DMS79 treated with DMSO at 0.1 percent for 48 hours (cell line): ENCODE measurements at places on chromosomes 3 and 15.
A peak's percentile ranks its signal among the peaks of the same experiment; 100 is the strongest.

GRCh38 chr3:121747976-121748375 is 1.6 kb downstream of the GOLGB1 start:
- no peak for DNase-seq

DNA sequence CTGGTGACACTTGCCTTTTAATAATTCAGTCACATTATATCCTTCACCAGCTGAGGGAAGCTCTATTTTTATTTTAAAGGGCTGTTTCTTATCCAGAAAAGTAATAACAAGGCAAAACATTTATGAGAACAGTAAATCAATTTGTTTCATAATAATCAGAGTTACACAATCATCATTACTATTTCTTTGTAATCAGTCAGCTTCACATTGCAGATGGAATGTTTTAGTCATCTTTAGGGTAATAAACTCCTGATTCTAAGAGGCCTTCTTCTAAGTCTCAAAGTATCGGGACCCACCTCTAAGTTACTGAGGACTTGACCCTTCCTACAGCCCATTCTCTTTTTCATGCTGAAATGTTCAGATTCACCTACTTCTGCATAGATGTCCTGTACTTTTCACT is 298.3 kb upstream of the TGFBR2 start:
- no peak for DNase-seq

DNA sequence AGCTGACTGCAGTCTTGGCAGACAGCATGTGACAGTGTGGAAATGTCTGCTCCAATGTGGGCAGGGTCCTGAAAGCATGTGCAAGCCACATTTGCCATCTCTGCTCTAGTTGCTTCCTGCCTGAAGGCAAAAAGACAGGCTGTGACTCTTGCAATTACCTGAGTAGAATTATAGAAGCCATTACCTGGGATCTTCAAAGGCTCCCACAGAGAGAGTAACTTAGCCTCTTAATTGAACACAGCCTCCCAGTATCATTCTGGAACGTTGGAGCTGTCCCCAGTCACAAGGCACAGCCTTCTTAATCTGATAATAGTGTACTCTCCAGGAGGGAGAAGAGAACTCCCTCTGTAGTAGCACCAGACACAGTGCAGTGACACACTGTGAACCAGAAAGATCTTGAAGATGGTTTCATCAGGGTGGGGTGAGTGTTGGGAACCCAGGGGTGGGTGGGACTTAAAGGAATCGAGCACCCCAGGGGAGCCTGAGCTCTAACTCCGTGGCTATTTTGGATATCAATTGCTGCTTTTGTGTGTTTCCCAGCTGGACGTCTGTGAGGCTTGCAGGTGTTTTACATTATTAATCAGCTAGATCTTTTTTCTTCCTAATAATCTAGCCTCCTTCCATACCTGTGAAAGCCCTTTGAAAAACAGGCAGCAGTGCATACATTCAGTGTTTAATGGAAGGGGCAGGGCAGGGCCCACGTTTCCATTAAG is 40.6 kb upstream of the GLCE start:
- DNase-seq = no peak

- DNase-seq = no peak
These were observed 220.1 kb downstream of the BCHE start for GRCh38 chr3:165617134-165617533.

DNA sequence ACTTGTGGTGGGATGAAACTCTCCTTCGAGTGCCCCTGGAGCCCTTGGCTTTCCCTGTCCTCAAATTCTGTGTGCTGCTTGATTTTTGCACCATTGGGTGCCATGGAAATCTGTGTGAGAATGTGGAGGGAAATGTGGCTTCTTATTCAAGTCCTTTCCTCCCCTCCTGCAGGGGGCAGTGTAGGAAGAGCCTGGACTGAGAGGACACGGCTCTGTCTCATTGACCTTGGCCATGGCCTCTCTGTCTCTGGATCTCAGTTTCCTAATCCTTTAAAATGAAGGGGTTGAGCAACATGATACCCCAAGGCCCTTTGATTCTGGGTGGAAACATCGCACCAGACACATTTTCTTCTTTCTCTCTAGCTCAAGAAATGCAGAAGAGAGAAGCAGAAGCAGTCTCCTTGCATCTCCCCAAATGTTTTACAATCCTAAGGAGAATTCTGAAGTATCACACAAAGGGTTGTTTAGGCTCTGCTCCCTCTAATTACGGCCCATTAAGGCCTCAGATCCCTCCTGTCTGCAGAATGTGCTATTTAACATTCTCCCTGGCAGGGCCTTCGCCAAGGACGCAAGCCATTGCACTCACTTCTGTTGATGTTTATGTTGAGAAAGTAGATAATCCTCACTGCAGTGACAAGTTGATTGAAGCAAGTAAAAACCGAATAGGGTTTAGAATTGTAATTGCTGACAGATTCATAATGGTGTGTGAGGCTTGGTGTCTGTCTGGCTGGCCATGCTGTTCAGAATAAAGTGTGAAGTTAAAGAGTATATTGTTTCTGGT is 169.1 kb downstream of the TPRG1 start:
- DNase-seq = no peak

DNA sequence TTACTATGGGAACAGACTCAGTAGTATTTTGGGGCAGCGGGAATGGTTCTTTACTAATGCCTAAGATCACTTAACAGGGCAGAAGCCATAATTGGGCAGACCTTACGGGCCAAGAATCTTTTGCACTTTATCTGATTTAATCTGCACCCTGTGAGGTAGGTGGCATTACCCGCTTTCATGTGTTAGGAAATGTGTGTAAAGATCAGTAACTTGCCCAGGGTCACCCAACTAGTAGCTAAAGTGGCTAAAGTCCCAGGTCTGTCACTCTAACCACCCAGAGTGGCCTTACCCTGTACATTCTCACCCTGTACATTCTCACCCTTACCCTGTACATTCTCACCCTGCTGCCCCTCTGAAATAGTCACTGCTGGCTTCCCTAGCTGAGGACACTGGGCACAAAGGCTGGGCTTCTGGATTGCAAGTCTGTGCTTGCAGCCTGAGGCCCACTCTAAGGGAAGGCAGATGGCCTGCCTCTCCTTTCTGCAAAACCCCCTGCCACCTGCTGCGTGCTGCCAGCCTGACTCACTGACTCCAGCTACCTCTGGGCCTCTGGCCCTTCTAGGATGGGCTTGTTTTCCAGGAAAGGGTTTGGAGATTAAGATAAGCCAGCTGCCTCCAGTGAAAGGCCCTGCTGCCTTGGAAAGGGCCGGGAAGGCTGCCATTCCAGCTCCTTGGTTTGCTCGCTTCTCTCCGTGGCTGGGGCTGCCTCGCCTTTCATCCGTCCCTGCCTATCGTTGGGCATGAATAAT is 37.5 kb upstream of the MYZAP start:
- DNase-seq = peak; percentile 27

DNA sequence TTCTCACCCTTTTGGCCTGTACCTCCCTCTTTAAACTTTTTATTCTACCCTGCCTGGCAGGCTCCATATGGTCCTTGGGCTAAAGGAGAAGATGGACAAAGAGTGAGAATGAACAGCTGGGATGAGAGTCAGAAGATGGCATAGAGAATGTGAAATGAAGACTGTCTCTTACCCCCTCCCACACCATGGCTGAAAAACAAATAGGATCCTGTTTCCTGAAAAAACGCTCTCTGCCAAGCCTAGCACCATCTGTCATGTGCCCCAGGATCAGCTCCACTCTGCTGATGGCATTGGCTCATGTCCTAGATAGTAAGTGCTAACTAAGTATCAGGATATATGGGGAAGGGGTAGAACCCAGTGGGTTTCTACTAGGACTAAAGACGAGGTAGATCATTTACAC is 238.6 kb downstream of the MEX3B start:
- DNase-seq = no peak

- no peak for DNase-seq
These were observed 23.6 kb downstream of the UBE2E1 start for GRCh38 chr3:23829242-23829934.

DNA sequence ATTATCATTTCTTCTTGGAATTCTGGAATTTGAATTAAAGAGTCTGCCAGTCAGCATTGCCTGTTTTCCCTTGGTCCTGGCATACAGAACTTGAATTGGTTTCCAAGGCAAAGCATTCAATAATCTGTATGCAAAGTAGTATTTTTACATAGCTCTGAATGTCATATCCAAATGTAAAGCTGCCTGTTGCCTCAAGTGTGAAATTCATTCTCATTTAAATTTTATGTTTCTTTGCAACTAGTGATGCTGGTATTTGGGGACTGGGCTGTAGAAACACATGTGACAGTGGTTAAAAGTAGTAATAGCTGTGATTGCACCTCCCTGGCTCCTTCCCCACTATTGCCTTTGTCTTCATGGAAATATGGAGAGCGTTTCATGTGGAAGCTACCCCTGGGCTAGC is 743.9 kb upstream of the GOLIM4 start:
- DNase-seq = no peak

- no peak for DNase-seq
These were observed 69.6 kb upstream of the THBS1 start for GRCh38 chr15:39511000-39511915.

- DNase-seq = peak; percentile 94
These were observed 130.5 kb upstream of the BFSP2 start for GRCh38 chr3:133269393-133269792.

GRCh38 chr3:152718810-152719209 is 116.1 kb upstream of the P2RY1 start:
- no peak for DNase-seq

GRCh38 chr3:133441867-133442270 is 42.0 kb downstream of the BFSP2 start:
- no peak for DNase-seq

GRCh38 chr15:31082771-31083369 is 18.7 kb downstream of the TRPM1 start:
- peak; percentile 17 for DNase-seq

DNA sequence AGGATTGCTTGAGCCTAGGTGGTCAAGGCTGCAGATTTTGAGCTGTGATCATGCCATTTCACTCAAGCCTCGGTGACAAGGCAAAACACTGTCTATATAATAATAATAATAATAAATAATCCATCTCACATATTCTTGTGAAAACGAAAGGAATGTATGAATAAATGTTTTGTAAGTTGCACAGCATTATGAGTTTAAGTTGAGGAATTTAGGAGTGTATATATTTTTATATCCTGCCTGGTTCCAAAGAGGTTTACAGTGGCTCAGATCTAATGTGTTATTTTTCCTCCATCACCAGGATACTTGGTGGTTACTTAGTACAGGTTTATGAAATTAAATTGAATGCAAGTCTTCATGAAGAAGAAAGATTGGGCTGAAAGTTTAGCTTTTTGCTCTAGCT is 77.2 kb downstream of the ATG7 start:
- DNase-seq = no peak

DNA sequence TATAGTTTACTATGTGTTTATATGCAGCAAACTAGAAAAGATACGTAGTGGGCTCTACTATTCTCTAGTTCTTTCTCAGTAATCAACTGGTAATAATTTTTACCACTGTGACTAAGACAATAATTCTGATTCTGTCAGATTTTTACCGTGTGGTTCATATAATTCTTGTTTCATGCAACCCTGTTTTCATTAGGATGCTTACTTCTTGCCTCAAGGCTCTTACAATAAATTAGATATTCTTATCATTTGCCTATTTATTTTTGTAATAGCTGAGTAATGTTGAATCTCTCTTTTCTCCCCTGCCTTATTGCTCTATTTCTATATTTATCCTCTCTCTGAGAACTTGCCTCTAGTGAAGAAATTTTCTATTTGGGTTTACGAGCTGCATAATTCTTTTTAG is 524.7 kb downstream of the NAALADL2 start:
- DNase-seq = no peak

DNA sequence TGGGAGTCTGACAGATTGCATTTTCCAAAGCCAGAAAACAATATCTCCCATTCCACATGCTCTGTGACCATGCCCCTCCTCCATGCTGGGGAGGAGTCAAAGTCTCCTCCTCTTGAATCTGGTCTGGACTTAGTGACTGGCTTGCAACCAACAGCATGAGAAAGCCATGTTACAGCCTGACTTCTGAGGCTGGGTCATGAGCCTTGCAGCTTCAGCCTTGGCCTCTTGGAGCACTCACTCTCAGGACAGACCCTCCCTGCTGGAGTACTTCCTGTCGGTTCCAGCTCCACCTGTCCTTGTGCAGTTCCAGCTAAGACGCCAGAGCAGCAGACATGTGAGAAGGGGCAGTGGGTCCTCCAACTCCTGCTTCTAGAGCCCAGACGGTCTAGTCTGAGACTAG is 49.7 kb upstream of the RBSN start:
- DNase-seq = no peak

DNA sequence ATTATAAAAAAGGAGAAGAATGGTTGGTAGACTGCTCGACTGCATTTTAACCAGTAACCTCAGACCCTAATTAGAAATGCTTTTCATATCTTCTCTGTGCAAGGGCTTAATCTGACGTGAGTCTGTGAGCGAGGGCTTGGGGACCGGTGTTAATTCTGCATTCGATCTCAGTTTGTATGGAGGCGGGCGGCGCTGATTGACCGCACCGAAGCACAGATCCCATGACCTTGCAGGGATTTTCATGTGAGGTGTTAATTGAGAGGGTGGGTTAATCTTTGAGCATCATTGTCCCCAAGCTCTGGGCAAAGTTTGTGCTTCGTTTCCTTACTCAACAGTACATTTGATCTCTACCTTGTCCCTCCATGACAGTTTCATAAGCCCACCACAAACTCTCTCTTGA is 250.9 kb downstream of the NR2F2 start:
- DNase-seq = no peak

DNA sequence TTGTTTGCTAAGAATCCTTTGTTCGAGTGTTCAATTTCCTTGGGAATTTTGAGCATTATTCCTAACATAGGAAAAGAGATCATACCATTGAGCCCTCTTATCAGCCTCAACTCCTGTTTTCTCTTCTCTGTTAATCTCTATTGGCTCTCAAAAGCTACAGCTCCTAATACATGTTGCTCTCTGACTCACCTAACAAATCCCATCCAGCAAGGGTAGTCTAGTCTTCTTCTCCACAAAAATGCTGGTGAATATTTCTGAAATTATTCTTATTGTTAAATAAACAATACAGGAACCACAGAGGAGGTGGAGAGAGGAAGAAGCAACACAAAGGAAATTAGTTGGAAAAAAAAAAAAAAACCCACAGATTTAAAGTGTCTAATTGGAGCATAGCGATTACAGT is 325.8 kb upstream of the NAALADL2 start:
- DNase-seq = no peak

- no peak for DNase-seq
These were observed 6.5 kb upstream of the P3H2 start for GRCh38 chr3:190127195-190127594.
